ENCODE measurements at places on chromosomes 12 and 14. TPM values are rescaled to one million over a fixed set of nuclear protein-coding genes. Genes with fewer than 3 reads are reported as not detected.
A peak's percentile ranks its signal among the peaks of the same experiment; 100 is the strongest.

- no peak for DNase-seq
Measured at GRCh38 chr12:102643879-102644575, 163.7 kb upstream of the IGF1 start.

Gene CELA1
- total RNA-seq = not detected

DNA sequence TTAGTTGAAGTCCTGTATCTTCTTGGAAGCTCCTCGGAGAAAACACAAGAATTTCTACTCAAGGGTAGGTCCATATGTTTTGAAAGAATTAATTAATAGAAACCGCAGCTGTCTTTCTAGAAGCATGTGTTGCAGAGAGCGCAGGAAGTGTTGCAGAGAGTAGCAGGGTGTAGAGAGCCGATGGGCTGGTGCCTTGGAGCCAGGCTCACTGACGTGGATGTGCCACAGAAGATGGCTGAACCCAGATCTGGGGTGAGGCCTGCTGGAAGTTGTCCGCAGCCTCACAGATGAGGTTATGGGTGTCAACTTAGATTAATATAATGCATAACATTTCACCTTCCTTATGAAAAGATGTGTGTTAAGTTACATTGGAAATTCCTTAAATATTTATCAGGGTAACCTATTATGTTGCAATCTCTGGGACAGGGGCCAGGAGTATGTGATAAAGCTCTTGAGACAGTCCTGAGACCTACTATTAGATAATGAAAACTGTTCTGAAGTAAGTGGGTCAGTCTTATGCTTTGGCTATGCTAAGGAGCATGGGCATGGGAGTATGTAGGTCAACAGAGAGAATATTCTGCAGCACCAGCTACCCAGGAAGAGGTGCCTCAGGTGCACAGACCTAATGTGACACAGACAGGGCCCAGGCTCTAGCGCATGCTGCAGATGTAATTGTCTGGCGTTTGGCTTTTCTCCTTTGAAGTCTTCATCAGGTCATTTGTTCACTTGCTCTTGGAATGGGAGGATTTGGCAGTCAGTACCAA is 973.3 kb downstream of the BCL11B start:
- no peak for DNase-seq

DNA sequence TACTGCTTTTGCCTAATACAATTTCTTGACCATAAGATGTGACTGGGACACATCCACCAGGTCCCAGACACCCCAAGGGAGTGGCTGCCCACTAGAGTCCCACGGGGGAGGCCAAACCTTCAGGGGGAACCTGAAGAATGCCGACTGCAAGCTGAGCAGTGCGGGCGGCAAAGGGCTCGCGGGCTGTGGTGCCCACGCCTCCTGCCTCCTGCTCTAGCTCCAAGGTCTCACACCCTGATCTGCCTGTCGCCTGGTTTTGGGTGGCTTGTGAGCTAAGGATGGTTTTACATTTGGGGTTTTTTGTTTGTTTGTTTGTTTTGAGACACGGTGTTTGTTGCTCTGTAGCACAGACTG is 75.2 kb downstream of the MOK start:
- DNase-seq = no peak

DNA sequence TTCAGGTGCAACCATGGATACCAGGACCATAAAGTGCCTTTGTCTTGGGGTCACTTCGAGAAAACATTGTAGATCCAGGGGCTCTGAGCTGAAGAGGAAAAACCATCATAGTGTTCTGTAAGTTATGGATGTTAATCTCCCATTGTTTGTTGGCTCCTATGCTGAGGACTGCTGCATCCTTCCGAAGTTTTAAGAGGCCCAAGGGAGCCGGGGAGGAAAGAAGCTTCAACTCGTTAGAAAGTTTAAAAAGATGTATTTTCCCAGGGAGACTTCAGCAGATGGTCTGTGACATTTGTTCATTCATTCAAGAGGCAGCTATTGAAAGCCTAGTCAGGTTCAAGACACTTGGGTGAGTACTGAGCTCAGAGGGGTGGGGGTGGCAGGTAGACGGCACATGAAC is 378.8 kb upstream of the TBX3 start:
- no peak for DNase-seq

GRCh38 chr14:75476274-75476995 is 45.8 kb upstream of the BATF start:
- DNase-seq = no peak

GRCh38 chr12:119036878-119037825 is 55.8 kb downstream of the SRRM4 start:
- no peak for DNase-seq

- DNase-seq = no peak
Measured at GRCh38 chr14:36091096-36091495, 85.4 kb downstream of the PTCSC3 start.

- DNase-seq = no peak
Measured at GRCh38 chr12:116337312-116337711, 59.8 kb upstream of the MED13L start.

GRCh38 chr14:102517392-102518062 is 8.0 kb upstream of the ANKRD9 start:
- peak; percentile 45 for DNase-seq

DNA sequence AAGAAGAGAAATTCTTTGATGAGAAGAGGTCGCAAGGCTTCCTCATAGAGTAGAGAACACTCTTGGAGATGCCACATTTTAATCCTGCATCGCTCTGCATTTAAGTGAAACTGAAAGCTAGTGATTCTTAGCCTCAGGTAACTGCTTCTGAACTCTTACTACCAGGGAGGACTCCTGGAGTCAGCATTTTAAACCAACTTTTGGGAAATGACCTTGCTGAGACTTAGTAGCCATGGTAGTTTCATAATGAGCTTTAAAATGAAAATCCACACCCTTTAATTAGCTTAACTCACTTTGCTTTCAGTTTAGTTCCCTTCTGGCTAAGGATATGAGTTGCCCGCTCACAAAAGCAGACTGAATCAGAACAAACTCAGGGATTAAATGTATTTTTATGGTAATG is 80.3 kb downstream of the SYNE2 start:
- no peak for DNase-seq

Gene CRIP1
- total RNA-seq = 71.8 TPM

GRCh38 chr12:104664351-104664750 is 207.6 kb downstream of the CHST11 start:
- no peak for DNase-seq

DNA sequence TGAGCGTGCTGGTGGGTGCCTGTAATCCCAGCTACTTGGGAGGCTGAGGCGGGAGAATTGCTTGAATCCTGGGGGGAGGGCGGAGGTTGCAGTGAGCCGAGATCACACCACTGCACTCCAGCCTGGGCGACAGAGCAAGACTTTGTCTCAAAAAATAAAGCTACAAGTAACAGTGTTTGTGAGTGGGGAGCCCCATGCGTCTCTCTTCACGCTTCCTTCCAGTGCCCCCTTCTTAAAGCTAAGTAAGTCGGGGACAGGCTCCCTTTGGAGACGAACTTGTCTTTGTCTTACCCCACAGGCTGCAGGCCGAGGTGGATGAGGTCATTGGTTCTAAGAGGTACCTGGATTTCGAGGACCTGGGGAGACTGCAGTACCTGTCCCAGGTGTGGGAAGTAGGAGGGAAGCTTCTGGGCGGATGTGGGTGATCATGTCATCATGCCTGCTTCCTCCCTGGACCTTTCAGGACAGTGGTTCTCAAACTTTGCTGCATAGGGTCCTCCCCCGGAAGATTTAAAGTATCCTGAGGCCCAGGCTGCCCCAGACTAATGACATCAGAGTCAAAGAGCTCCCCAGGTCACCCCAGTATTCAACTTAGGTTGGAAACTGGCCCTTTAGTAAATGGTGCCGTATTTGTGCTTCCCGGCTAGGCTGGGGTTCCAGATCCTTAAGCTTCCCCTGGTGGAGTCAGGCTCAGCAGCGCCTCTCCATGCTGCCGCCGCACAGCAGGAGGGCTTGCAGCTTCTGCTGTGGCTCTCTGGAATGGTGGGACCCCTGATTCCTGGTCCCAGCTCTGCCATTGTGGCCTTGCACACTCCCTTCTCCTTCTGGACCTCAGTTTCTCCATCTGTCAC is 37.1 kb downstream of the CYP46A1 start:
- no peak for DNase-seq

Gene CDKL1
- total RNA-seq = 1.4 TPM

Gene KRT72
- total RNA-seq = not detected

Gene GEMIN2
- 5.1 TPM for total RNA-seq

Gene TMEM119
- total RNA-seq = 0.54 TPM

Gene PLEKHD1
- 0.22 TPM for total RNA-seq

DNA sequence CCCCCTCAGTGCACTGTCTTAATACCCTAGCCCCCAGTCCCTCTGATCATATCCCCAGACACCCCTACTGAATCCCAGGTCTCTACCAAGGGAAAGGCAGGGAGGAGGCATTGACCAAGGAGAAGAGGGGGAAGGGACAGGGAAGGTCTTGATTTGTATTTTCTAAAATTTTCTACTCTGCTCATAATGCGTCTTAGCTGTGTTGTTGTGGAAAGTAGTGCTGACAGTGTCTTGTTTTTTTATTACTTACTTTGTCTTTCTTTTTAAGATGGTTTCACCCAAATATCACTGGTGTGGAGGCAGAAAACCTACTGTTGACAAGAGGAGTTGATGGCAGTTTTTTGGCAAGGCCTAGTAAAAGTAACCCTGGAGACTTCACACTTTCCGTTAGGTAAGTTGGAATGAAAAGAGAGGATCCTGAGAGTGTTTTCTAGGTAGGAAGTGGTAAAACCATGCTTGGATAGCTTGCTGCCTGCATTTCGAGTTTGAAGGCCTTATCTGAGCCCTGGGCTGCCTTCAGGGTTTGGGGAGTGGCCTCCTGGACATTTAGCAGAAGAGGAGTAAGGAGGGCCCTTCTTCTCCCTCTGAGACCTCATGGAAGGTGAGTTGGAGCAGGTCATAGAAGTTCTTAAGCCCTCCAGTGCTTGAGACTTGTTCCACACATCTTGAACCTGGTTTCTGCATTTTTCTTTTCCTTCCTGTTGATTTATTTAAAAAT is 27.4 kb downstream of the PTPN11 start:
- no peak for DNase-seq

GRCh38 chr14:99101855-99102461 is 170.0 kb downstream of the BCL11B start:
- DNase-seq = no peak

DNA sequence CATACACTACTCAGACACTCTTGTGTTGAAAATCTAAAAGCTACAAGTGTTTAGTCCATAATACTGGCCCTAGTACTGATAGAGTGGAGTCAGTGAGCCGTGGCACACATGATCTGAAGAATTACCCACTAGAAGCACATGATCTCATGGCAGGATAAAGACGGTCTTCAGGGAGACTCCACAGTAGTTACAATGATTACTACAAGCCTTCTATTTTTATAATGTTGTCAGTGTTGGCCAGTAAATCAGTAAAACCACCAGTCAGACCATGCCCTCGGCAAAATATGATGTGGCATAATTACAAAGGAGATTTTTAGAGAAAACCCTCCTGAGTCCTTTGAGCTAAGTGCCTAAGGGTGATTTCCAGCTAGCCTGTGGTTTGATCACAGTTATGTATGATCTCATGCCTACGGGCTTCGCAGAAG is 114.9 kb downstream of the PDZRN4 start:
- no peak for DNase-seq

Gene RIN3
- total RNA-seq = 11.0 TPM

Gene GYS2
- total RNA-seq = not detected

DNA sequence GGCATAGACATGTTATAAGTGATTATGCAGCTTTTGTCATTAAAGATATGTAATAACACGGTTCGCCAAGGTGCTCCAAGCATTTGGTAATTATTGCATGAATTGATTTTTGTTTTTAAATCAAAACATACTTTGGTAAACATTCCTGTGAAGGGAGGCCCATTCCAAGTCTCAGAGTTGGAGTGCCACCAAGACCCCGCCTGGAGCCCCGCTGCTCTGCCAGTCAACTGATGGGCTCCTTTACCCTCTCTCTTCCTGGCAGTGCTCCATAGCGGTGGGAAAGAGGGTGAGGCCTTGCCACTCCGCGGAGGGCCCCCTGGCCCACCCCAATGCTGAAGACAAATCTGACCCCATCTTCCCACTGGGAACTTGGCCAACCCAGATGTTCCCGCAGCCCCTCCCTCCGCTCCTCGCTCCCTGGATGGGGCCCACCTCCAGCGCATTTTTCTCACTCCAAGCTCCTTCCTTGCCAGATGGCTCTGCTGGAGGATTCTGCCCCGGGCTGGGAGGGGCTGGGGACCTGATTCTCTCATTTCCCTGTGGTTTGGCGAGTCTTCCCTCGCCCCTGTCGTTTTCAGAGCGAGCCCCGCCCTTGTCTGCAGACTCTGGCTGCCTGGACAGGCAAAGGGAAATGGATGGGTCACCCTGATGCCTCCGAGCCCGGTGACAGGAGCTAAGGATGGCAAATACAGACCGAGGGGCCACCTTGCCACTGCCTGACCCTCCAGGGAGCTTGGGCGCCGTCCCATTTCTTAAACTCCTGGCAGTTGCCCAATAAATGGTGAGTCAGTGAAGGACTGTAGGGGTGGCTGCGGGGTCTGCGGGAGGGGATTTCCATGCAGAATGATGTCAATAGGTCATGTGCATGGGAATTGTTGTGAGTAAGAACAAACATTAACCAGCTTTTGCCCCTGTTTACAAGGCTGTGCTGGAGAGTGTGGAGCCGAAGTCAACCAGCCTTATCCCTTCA is 9.2 kb upstream of the PAPLN start:
- peak; percentile 67 for DNase-seq

DNA sequence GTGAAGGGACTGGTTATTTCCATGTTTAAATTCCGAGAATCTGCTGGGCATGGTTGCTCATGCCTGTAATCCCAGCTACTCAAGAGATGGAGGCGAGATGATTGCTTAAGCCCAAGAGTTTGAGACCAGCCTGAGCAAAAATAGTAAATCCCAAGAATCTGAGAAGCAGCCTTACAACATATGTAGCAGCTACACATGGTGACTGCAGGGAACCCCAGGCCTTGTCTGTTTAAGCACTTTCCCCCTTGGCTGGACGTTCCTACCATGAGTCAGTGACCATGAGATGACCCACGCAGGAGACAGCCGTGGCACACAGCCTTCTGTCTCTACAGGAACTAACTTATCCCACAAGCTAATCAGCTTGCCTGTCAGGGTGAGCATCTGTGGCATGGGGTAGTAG is 5.5 kb upstream of the SLC24A4 start:
- DNase-seq = no peak

DNA sequence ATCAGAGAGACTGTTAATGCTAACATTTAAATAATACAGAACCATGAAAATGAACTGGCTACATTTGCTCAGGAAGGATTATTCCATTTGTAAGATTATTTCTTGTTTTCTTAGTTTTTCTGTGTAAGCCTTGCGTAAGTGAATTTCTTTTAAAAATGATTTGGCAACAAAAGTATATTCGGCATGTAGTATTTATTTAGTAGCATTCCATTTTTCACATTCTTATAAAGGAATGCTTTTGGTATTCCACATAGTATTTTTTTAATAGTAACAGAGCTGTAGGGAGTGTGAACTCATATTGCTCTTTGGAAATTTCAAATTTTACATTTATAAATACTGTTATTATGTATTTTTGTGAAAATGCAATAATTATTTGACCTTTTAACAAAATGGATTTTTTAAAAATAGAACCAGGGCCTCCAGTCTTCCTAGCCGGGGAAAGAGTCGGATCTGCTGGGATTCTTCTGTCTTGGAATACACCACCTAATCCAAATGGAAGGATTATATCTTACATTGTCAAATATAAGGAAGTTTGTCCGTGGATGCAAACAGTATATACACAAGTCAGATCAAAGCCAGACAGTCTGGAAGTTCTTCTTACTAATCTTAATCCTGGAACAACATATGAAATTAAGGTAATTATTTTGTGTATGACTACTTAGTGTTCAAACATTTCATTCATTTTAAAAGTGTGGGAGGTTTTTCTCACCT is 1.2 kb downstream of the PTPRQ start:
- no peak for DNase-seq
